H7 (cell line): ENCODE measurements at places on chromosomes 5 and 9. TPM values are rescaled to one million over a fixed set of nuclear protein-coding genes. Genes with fewer than 3 reads are reported as not detected.

The COL23A1 gene
- total RNA-seq, result 15.0 and 18.0 TPM in 2 replicates

The TAF11L10 gene
- total RNA-seq, result not detected in 2 replicates

The CNOT6 gene
- total RNA-seq, result 11.2 and 17.4 TPM in 2 replicates

The GCNT1 gene
- 14.5 and 23.6 TPM in 2 replicates for total RNA-seq

The SH2D3C gene
- 0.26 and 0.42 TPM in 2 replicates for total RNA-seq
